ENCODE measurements at places on chromosomes 6 and 20. TPM values are rescaled to one million over a fixed set of nuclear protein-coding genes. Genes with fewer than 3 reads are reported as not detected.

Gene CCN6
- not detected for total RNA-seq

Gene CDSN
- not detected for total RNA-seq

Gene COL19A1
- not detected for total RNA-seq

Gene DUSP15
- total RNA-seq = 2.5 TPM

Gene HS3ST5
- 0.55 TPM for total RNA-seq

Gene NHLRC1
- total RNA-seq = 1.0 TPM

Gene SASH1
- 11.2 TPM for total RNA-seq

Gene SNAP25
- total RNA-seq = 0.62 TPM

Gene ZNF133
- total RNA-seq = 29.0 TPM

Gene IL17A
- 0.03 TPM for total RNA-seq

GRCh38 chr6:114195631-114196403 is 147.0 kb downstream of the HS3ST5 start:
- DNase-seq = no peak

- no peak for DNase-seq
Observed at GRCh38 chr6:44135173-44135758, 7.9 kb downstream of the TMEM63B start.

DNA sequence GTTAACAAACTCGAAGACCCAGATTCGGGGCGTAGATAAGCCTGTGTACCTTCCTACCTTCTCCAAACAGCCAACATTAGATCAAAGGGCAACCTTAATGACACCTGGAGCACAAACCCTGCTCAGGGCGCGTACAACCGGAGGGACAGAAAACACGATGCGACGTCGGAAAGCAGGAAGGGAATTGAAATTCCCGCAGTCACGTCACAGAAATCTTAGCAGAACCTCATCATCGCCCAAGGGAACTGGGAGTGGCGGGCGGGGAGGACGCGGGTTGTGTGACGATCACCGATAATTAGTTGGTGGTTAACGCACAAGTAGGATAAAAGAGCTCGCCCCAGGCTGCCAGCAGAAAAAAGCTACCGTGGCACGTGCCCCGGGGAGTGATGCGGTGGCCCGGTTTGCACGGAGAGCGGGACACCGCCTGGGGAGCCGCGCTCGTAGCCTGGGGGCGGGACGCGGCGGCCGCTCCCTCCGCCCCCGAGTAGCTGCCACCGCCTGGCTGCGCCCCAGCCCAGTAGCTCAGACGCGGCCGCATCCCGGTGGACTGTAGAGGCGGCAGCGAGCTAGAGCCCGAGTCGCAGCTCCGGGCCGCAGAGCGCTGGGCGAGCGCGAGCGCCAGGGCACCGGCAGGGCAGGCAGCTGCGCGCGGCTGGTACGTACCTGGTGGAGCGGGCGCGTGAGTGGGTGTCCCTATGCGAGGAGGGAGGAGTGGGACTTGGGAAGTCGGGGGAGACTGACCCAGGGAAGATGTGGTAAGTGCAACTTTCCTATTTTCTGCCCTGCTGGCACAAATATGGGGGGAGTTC is at the start of gene PKIB:
Gene PKIB, plus strand, starts transcription at position 525 of the 809 bp plus-strand sequence. CDS start 107,390 bp downstream, outside the sequence.
- peak; percentile 90 for DNase-seq

DNA sequence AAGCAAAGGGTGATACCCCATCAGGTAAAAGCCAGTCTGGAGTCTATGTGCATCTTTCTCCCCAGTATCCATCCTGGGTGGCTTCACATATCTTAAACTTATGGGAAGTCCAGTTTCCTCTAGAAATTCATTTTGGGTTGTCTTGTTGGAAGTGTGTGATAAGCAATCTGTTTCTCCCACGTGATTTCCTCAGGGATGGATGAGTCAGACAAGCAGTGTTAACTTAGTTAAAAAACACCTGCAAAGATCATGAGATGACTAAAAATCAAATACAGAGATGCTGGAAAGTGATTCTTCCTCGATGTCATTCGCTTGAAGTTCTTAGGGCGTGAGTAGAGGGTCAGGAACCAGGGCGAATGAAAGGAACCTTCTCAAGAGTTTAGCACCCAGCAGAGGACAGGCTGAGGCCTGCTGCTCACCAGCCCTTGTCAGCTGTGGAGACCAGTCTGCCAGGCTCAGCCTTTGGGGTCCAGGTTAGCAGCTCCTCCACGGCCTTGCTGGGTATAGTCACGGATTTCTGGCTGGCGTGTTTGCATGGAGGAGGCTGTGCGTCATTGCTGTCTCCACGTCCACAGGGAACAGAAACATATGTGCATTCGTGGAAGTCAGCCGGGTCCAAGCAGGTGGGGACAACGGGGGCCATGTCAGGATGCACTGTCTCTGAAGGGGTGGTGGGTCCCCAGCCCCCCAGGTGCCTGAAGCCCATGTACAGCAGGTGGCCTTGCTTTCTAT is 2.8 kb upstream of the PNPLA1 start:
- no peak for DNase-seq

DNA sequence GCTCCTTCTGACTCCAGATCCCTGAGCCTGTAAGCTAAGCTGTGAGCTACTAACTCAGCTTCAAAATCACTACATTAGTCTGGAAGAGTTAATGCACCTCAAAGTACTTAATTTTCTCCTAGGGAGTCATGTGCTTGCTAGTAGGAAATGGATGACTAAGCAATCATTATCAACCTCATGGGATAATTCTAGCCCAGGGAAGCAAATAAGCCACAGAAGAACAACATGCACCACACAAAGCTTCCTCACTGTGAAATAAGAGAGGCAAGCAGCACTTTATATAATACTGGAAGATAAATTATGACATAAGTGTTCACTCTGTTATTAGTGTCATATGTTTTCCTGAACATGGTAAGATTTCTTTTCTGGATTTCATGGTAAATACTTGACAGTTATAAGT is 57.9 kb upstream of the RCAN2 start:
- DNase-seq = no peak

GRCh38 chr6:56927538-56928453 is 27.1 kb upstream of the BEND6 start:
- peak; percentile 26 for DNase-seq

DNA sequence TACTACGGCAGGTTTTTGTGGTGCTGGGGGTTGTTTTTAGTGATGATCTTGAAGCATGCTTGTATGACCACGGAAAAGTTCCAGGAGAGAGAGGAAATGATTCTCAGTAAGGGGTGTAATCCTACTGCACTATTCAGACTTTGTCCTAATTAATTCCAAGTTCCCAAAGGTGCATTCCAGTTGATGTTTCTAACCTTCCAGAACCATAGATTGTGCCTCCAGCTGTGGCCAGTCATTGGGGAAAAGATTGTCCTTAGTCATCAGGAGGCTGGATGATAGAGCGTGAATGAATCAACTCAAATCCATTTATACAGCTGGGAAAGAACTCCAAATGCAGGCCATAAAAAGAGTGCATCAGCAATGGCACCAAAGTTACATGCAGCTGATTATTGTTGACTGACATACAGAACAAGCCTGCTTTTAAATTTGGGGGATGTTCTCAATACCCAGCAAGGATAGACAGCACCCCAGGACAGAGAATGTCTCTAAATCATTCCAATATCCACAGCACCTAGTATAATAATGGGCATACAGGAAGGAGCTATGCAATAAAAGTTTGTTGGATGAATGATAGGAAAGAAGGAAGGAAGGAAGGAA is 27.8 kb upstream of the PKHD1 start:
- DNase-seq = no peak

DNA sequence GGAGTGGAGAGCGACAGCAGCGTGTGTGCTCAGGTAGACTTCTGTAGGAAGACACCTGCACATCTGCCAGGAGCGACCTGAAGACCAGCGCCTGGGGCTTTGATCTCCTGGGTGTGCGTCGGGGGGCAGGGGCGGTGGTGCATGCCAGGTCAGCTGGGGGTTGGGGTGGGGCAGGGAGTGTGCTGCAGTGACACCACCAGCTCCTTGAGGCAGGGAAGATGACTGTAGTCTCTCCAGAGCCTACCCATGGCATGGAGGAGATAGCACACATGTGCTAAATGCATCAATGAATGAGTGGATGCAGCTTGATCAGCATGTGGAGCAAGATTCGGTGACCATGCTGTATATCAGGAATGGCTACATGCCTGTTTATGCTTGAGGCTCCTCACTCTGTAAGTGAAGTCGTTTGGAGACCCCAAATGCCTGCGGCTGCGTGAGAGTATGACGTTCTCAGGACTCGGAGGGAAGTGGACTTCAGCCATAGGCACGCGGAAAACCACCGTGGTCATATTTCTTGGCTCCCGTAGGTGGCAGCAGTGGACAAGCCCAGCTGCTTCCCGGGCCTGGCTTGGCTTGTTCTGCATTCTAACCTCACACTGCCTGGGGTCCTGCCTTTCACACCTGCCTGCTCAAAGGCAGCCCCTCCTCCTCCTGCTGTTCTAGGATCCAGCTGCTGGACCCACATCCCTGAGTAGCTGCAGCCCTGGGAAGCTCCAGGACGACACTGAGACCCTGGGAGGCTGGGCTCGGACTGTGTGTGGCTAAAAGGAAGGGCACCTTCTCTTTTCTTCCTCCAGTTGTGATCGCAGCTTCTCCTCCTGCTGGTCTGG is 39.4 kb upstream of the KCNK16 start:
- peak; percentile 94 for DNase-seq

- DNase-seq = peak; percentile 46
Observed at GRCh38 chr6:138817799-138818198, 21.9 kb downstream of the ECT2L start.

DNA sequence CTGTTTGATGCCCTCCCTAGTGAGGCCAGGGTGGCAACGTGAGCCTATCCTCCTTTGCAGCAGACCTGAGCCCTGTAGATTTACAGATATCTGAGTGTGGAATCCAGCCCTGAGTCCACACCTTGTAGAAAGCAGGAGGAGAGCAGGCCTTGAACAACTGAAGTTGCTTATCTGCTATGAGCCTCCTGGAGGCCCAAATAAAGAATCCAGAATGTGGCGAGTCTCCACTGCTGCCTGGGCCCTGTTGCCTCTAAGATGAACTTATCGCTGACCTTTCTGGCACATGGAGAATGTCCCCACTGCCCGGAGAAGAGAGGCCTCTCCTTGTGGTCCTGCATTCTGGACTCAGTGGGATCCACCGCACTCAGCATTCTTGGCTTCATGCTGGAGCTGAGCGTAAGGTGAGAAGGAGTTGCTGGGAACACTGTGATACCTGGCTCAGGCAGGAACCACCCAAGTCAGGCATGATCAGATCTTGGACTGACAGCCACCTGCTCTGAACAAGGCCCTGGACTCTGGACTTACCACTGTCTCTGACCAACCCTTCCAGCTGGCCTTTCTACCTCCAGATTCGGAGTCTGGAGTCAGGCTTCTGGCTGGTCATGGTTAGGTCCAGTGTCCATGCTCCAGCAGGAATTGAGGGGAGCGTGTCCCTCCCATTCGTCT is 5.8 kb upstream of the MANBAL start:
- DNase-seq = no peak

- DNase-seq = no peak
Observed at GRCh38 chr6:166614171-166614583, 12.9 kb downstream of the RPS6KA2 start.

- no peak for DNase-seq
Observed at GRCh38 chr20:49647550-49647949, 66.1 kb downstream of the B4GALT5 start.

DNA sequence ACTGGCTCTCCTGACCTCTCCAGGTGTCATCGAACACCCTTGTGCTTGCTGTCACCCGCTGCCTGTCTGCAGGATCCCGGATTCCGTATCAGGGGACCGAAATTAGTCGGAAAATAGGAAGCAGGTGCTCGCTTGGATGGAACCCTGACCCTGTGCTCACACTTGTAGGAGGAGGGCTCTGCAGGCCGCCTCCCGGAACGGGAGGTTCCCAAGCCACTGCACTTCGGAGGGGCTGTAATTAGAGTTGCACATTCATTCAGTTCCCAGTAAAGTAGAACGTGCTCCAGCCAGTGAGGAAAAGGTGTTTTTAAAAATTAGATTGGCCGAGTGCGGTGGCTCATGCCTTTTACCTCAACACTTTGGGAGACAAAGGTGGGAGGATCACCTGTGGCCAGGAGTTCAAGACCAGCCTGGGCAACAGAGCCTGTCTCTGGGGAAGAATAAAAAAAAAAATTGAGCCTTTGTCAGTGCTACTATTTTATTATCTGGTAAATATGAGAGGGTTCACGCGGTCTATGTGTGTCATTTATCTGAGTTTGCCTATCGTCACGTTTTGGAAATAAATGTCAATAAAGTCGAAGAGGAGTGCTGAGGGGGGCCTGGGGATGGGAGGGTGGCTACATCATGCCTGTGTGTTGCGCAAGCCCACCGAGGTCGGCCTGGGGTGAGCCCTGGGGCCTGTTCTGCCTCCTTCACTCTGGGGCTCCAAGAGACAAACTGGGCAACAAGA is 1.5 kb upstream of the GMEB2 start:
- peak; percentile 59 for DNase-seq

GRCh38 chr20:50762045-50762422 is 30.7 kb downstream of the PARD6B start:
- no peak for DNase-seq

- no peak for DNase-seq
Observed at GRCh38 chr6:110822249-110822648, 7.0 kb upstream of the CDK19 start.

GRCh38 chr20:37638527-37638926 is 55.3 kb upstream of the CTNNBL1 start:
- DNase-seq = no peak

DNA sequence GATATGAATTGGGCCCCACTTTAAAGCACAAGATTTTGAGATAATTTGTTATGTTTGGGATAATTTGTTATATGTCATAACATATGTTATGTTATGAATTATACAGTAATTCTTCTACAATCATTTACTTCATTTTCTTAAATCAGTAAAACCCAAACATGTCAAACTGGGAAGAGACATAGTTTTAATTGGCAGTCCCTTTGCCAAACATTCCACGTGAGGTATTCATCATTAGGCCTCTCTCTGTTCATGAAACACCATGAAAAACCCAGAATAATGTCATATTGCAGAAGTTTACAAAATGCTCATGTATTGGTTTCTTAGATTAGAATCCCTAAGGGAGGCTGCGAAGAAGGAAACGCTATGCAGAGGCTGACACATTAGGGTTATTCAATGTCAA is 89.4 kb upstream of the PDE10A start:
- no peak for DNase-seq

GRCh38 chr6:155867682-155868081 is 412.0 kb upstream of the NOX3 start:
- DNase-seq = no peak

DNA sequence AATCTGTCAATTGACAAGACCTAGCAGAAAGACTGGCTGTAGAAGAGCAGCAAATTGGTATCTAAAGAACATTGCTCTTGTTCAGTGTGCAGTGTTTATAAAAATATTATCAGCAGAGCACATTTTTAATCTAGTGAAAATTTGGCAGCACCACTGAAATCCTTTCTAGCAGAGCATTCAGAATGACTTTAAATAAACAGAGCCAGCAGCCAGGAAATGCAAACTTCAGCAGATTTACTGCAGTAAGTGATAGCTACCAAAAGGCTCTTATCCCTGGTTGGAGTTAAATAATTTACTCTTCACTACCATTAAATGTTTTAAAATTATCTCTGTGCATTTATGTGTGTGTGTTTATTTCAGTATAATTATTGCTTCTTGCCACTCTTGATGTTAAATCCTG is 590.9 kb upstream of the CITED2 start:
- no peak for DNase-seq

DNA sequence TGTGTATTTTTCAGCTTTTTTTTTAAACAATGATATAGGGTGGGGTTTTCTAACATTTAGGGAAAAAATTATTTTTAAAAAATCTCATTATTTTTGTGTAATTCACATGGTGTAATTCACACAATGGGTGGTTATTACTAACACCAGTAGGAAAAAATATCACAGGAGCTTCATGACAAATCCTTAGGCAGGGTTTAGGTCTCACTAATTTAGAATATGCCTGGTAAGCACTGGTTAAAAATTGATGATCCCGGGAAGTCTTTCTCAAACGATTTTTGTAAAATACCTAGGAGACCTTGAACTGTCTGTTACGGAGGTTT is 29.5 kb upstream of the ZNF217 start:
- DNase-seq = no peak

All from H7 (cell line).